ENCODE measurements at places on chromosomes 3 and 15.

DNA sequence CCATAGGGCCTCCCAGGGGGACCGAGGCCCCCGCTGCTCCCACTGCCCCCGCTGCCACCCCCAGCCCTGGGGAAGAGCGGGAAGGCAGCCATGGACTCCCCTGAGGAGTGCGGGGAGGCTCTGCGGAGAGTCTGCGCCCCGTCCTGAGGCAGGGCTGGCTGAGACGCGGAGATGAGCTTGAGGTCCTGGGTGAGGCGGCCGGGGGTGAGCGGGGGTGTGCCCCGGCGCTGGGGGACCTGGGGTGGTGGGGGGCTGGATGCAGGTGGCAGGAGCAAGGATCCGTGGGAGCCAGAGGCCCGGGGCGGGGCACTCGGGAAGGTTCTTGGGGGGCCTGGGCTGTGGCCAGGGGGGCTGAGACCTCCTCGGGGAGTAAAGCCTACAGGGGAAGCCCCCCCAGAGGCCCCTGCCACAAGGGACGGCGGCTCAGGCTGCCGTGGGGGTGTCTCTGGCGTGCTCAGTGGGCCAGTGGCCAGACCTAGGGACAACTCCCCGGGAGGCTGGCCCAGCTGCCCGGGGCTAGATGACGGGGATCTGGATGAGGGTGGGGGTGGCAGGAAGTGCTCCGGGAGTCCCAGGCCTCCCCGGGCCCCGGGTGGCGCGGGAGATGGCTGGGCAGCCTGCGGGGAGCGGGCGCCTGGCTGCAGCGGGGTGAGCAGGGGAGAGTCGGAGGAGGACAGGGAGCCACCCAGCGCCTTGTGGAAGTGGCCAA is 45.9 kb downstream of the HCN4 start:
- no peak for DNase-seq

GRCh38 chr3:40581166-40581565 is 56.4 kb downstream of the ZNF621 start:
- no peak for DNase-seq

GRCh38 chr15:82805994-82806406 is at the start of gene FSD2:
Gene FSD2, minus strand, starts transcription at chr15:82806069. Its CDS starts 18,679 bp downstream, at chr15:82787390.
- DNase-seq = no peak

DNA sequence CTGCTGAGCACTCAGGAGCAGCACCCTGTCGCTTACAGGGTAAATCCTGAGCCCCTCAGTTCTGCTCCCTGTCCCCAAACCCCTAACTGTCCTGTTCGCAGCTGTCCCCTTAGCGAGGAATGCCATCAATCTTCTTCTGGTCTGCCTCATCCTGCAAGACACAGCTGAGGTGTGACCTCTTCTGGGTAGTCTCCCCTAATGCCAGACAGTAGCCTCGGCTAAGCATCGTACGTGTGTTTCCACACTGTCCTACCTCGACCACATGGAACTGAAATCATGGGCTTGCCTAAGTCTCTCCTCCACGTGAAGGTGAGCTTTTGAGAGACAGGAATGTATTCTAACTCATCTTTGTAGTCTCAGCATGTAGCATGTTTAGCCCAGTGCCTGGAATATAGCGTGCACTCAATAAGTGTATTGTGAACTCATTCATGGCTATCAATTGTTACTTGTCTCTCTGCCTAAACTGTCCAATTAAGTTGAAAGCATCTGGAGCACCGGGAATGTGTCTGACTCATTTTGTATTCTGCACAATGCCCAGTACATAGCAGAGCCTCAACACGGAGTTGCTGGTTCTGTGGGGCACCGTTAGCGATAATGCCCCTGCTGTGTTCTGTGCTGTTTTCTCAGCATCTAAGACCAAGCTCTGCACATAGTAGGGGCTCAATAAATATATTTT is 90.2 kb downstream of the HES1 start:
- no peak for DNase-seq

DNA sequence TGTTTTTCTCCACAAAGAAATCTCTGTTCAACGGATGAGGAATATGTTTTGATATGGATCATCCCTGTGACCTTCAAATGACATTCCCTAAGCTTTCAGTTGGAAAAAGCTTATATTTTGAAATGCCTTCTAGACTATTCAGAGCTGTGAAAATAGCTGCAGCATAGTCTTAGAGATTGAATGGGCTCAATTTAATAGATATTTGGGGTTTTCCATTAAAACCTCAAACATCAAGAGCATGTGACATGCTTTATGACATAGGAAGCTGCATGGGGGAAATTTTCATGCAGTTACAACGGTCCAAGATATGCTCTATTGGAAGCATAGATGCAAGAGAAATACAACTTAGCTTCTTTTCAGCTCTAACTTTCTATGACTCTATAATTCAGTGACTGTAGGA is 102.8 kb downstream of the LSAMP start:
- DNase-seq = no peak

GRCh38 chr15:51726302-51727073 is 11.0 kb downstream of the LYSMD2 start:
- no peak for DNase-seq

DNA sequence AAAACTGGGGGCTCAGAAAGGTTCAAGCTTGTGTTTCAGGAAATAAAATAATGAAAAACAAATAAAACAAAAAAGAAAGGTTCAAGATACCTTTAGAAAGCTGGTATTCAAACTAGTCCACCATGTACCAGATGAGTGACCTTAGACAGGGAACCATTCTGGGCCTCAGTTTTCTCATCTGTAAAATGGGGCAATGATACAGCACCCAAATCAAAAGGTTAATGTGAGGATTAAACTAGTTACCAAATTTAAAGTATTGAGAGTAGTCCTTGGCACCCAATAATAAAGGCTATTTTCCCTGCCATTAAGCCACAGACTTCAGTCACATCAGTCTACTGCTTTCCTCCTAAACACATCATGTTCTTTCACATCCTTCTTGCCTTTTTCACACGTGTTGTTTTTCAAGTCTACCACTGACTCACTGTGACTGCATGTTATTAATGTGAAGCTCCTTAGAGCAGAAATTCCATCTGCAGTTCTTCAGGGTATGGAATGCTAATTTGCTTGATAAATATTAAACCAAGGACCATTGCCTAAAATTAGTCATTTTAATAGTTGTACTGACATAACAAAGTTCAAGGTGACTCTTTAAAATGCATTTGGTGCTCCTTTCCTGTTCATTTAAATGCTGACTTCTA is 19.9 kb downstream of the TAMM41 start:
- no peak for DNase-seq

DNA sequence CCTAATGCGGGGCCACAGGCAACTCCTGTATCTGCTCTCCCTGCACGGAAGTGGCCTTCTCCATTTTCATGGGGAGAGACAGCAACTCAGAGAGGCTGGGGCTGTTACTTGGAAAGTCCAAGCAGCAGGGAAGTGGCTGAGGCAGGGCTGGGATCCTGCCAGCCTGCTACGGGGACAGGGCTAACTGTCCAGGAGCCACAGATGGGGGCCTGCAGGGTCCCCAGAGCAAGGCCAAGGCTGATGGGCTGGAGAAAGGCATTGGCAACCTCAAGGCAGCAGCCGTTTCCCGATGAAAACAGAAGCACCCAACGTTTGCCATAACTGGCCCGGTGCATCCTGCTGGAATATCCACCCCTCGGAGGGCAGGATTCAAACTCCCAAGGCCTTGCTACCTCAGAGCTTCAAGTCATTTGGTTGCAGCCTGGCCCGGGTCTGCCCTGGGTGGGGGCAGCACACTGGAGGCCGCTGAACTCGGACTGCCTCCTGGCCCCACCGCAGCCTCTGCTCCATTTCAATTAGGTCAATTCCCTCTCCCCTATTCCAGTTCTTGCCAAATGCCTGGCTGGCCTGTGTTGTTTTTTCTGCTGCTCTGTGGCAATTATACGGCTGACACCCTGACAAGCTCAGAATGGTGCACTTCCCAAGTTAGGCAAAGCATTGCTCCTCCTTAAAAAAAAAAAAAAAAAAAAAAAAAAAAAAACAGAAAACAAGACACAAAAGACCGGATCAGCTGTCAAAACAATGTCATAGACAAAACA is 143.5 kb downstream of the NUP210 start:
- no peak for DNase-seq

DNA sequence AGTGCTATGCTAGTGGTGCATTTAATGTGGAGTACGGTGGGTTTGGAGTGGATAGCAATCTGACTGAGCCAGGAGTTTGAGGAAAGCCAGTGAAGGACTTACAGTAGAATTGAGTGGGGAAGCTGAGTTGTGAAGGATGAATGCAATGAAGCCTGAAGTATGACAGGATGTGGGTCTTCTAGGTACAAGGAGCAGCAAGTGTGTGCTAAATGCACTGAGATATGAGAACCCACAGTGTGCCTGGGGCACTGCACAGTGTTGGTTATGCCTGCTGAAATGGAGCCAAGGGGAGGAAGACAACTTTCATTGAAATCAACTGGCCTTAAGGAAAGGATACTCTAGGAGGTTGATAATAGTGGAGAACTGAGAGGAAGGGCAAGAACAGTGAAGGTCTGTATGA is 105.5 kb upstream of the MRPL3 start:
- no peak for DNase-seq

- no peak for DNase-seq
Measured at GRCh38 chr3:131485119-131485518, 17.7 kb downstream of the MRPL3 start.

- DNase-seq = no peak
Measured at GRCh38 chr15:75718328-75718727, 5.7 kb upstream of the CSPG4 start.

- DNase-seq = no peak
Measured at GRCh38 chr3:97009427-97010019, 195.1 kb downstream of the EPHA6 start.

DNA sequence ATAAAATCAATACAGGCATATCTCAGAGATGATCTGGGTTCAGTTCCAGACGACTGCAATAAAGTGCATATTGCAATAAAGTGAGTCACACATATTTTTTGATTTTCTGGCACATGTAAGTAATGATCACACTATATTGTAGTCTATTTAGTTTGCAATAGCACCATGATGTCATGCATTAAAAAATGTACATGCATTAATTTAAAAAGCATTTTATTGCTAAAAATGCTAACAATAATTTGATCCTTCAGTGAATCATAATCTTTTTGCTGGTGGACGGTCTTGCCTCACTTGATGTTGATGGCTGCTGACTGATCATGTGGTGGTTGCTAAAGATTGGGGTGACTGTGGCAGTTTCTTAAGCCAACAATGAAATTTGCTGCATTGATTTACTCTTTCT is 511.1 kb downstream of the OTOL1 start:
- DNase-seq = no peak

GRCh38 chr3:40229386-40229785 is 80.1 kb upstream of the EIF1B start:
- DNase-seq = no peak

- no peak for DNase-seq
Measured at GRCh38 chr3:89165636-89166263, 58.3 kb downstream of the EPHA3 start.

GRCh38 chr15:55993804-55994560 is 570 bp upstream of the NEDD4 start:
- DNase-seq = no peak

- peak; percentile 45 for DNase-seq
Measured at GRCh38 chr3:17639765-17640164, 102.7 kb downstream of the TBC1D5 start.

DNA sequence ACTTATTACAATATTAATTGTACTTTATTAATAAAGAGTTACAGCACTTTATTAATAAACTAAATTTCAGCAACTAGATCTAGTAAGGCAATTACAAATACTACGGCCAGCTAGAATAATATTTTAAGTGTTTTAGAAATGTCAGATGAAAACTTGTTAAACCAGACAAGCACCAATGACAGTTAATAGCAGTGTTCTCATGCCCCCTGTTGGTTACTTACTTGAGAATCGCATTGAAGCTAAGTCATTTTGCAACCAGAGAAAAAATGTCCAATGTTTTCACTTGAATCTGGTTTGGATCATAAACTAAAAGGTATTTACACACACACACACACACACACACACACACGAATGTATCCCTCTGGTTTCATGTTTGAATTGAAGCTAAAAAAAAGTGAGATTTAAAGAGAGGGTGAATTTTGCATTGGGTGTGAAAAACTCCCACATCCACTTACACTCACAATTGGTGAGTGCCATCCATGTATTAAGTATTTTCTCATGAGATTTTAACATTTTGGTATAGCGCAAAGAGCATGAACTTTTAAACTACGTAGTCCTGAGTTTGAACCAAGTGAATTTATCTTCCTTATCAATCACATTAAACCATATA is 347.7 kb downstream of the ZBBX start:
- DNase-seq = no peak

DNA sequence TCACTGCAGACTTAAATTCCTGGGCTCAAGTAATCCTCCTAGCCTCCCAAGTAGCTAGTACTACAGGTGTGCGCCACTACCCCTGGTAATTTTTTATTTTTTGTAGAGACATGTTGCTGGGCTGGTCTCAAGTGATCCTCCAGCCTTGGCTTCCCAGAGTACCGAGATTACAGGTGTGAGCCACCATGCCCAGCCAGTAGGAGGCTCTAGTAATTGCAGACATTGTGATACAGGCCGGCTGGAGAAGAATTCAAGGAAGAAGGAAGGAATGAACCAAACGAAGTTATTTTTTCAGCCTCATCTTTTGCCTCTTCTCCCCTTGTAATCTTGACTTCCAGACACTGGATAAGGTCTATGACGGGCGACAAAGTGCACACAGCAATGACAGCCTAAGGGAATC is 3.2 kb upstream of the PPP4R2 start:
- DNase-seq = no peak

GRCh38 chr3:120634539-120634938 is 38.4 kb downstream of the NDUFB4 start:
- no peak for DNase-seq

DNA sequence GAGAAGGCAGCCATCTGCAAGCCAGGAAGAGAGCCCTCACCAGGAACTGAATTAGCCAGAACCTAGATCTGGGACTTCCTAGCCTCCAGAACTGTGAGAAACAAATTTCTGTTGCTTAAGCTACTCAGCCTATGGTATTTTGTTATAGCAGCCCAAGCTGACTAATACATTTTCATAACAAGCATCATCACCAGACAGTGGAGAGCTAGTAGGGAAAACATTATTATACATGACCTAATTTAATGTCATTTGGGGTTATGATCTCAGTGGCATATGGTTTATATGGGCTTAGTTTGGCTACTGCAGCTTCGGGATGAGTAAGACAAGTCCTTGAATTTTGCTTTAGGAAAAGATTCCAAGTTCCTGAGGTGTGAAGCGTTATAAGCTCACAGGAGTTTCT is 35.6 kb downstream of the LNP1 start:
- DNase-seq = no peak

DNA sequence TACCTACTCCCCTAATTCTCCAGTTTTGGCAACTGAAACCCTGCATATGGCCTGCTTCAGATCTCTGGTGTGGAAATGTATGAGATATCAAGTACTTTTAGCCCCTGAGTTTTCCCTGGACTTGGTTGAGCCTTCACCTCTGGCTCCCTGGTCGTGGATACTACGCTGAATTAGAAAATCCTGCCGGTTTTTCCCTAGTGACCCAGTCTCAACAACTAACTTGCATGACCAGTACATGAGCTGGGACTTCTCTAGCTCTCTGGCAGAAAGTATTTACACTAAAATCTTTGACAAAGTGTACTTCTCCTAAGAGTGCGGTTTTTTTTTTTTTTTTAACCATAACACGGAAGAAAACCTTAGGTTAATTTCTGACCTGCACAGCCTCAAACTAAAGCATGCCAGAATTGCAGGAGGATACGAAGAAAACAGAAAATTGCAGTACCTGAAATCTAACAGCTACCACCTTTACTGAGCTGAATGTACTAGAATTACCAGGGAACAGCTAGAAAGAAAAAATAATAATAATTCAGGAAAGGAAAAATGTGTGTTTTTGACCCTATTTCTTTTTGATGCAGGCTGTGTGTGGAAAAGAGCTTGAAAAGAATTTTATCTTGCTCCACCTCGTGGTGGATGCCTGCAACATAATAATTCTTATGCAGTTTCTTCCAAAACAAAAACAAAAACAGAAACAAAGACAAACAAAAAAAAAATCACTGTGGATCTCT is 165.6 kb downstream of the GMNC start:
- DNase-seq = no peak

All from AG09319 (cell line).